ENCODE measurements at places on chromosomes 2 and 18.

- no peak for DNase-seq
Observed at GRCh38 chr2:170091436-170091835, 86.5 kb upstream of the MYO3B start.

DNA sequence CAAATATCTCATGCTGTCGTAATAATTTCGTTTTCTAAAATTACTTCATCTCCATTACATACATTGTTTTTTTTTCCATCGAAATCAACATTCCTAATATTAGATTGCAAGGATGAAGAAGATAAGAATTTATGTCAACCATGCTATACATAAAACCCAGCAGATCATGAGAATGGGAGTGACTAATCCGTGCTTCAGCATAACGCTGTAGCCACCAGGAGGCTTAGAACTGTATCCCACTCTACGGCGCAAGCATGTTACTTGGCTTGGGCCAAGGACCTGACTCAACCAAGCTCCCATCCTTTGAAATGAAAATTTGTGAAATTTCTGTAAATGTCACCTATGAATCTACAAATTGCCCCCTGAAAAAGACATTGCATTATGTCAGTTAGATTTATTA, 392.5 kb downstream of the FIGN start:
- no peak for DNase-seq

- no peak for DNase-seq
Observed at GRCh38 chr18:46469186-46469915, 187.7 kb downstream of the LOXHD1 start.

- no peak for DNase-seq
Observed at GRCh38 chr2:233273120-233273519, 21.6 kb downstream of the ATG16L1 start.

- DNase-seq = no peak
Observed at GRCh38 chr2:229930656-229931055, 8.4 kb downstream of the FBXO36 start.
